Stimulated activated CD4-positive, alpha-beta T cell treated with anti-CD3 and anti-CD28 coated beads, TNF-alpha, amount 100 ng/mL, for 1 hour (primary cell): ENCODE measurements at places on chromosomes 5 and 9.

DNA sequence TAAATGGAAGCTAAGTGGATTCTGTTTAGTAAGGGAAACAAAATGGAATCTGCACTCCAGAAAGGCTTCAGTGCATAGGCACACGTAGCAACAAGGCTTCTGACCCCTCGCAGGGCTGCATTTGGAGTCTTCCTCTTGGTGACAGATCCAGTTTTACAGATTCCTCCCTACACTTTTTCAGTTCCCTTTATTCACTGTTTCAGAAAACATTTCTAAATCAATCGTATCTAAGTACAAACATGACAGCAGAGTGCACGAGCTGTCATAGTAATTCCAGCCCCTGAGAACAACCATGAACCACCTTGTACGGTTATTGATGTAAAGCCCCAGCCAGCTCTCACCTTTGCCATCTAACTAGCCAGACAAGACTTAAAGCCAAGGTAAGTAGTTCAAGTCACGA lies 491.6 kb downstream of the SEMA5A start:
- DNase-seq, result no peak

DNA sequence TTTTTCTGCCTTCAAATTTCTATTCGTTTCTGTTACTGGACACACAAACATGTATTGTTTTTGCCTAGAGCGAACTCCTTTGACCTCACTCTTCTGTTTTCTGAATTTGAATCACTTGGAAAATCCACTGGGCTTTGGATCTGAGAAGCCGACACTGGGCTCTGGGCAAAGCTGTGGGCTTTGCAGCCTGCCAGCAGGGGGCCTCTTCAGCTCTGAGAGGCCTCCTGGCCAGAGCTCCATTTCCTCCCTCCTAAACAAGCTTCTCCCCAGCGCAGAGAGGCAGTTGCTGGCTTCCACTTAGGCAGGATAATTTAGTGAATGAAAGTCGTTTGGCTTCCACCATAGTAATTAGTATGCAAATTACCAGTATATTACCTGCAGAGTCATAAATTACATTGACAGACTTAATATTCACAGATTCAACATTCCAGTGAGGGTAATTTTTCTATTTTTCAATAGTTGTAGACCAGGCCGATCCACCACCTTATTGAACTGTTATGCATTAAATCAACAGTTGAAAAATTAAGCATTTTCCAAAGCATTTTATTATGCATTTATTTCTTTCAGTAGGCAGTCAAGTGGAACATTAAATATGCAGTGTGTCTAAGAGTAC lies 104.0 kb upstream of the ZNF366 start:
- DNase-seq, result no peak

DNA sequence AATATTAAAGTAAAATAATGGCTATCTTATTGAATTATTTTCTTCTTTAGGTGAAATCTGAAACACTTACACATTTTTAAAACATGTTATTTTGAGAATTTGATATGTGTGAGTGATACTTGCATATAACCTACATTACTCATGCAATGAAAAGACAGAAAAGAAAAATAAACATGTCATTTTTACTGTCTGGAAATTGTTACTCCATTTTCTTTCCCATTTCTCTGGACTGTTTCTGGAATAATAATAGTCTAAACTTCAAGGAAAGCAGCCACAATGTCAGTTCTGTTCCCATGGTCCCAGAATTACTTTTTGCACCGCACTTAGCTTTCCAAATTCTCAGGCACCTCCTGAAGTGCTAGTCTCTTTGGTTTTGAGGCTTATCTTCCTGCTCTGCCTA lies 145.5 kb downstream of the PRR16 start:
- no peak for DNase-seq

DNA sequence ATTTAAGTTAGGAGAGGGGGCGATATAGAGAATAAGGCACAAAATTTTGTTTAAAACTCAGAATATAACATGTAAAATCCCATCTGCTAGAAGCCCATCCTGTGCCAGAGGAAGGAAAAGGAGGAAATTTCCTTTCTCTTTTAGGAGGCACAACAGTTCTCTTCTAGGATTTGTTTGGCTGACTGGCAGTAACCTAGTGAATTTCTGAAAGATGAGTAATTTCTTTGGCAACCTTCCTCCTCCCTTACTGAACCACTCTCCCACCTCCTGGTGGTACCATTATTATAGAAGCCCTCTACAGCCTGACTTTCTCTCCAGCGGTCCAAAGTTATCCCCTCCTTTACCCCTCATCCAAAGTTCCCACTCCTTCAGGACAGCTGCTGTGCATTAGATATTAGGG lies 18.3 kb downstream of the MOCS2 start:
- DNase-seq, result no peak

GRCh38 chr9:21523021-21524014 lies 41.2 kb upstream of the IFNE start:
- no peak for DNase-seq

GRCh38 chr9:133691191-133691590 lies 47.0 kb downstream of the SARDH start:
- DNase-seq, result no peak

DNA sequence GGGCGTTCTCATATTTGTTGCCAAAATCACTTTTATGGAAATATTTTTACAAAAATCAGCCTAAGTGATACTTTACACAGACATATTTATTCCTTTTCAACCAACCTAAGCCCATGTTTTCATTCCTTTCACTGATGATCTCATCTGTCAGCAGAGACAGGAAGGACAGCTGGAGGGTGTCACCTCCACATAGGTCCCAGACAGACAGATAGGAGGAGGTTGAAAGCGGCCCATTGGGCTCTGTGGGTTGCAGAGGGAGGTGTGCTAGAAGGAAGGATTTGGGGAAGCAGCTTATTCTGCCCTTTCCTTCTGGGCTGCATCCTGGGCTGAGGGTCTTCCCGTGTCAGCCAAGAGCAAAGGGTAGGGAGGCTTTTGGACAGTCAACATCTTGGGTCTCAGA lies 26.0 kb upstream of the SEMA4D start:
- no peak for DNase-seq

DNA sequence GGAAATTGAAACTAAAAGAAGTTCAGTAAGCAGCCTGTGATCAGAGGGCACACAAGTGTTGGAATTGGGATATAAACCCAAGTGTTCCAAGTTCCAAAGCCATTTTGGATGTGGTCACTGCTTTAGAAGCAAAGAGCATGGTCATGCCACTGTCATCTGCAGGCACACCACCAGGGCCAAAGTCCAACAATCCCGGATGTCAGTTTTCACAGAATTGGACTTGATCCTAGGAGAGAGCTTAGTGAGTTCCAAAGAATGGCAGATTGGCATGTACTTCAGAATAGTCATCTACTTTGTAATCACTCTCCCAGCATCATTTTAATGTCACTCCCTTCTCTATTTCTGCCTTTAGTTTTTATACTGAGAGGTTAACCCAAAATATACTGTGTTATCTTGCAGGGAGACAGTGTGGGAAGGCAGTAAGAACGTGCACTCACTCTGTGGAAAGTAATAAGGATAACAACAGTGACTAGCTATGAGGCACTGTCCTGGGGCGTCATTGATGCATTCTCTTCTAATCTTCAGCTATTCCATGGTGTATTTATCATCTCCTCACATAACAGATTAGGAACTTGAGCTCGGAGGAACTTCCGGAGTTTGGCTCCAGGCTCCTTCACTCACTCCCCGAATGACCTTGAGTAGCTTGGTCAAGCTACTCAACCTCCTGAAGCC lies 388.0 kb downstream of the ACTL7B start:
- DNase-seq, result no peak

GRCh38 chr5:100852051-100852450 lies 51.0 kb downstream of the ST8SIA4 start:
- no peak for DNase-seq

- DNase-seq, result no peak
Measured at GRCh38 chr5:79560771-79561524, 47.0 kb upstream of the HOMER1 start.

DNA sequence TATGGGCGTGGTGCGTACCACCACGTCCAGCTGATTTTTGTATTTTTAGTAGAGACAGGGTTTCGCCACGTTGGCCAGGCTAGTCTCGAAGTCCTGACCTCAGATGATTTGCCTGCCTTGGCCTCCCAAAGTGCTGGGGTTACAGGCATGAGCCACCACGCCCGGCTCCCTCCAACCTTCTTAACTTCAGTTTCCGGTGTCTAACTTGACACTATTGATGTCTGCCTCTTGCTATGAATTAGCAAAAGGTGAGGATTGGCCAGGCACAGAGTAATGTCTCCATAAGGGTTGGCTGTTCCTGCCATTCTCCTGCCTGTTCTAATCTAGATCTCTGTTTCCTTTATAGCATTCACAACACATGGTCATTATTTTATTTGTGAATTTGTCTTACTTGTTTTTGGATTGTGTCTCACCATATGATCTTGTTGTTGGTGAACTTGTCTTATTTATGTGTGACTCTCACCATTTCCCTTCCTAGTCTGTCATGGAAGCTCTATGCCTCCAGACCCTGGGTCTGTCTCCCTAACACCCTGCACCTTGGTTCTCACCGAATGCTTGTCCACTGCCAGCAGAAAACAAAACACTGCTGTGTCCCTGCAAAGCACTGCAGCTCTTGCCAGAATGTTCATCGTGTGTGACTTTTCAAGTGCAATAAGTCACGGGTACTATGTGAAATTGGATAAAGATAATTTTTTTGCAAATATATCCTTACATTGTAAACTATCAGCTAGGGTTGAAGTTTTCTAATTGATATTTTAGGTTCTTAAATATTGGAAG lies 26.0 kb downstream of the BASP1 start:
- DNase-seq, result no peak
